ENCODE measurements at places on chromosomes 7 and 10.

DNA sequence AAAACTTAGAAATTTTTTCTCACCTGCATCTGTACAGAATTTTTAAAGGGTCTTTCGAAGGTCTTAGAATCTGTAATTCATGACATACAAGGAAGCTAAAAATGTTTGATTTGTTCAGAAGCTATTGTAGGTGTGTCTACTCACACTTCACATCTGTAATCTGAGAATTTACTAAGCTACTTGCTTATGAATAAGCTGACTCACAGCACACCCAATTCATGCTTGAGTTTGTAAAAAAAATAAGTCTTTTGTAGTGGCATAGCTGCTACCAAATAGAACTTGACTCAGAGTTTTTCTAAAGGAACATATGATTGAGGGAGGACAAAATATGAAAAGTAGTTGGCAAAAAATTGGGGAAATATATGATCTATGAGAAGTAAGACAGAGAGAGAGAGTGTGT is 12.7 kb upstream of the AGR2 start:
- DNase-seq, result no peak

- DNase-seq, result no peak
Observed at GRCh38 chr10:91251430-91252056, 31.1 kb downstream of the PCGF5 start.

DNA sequence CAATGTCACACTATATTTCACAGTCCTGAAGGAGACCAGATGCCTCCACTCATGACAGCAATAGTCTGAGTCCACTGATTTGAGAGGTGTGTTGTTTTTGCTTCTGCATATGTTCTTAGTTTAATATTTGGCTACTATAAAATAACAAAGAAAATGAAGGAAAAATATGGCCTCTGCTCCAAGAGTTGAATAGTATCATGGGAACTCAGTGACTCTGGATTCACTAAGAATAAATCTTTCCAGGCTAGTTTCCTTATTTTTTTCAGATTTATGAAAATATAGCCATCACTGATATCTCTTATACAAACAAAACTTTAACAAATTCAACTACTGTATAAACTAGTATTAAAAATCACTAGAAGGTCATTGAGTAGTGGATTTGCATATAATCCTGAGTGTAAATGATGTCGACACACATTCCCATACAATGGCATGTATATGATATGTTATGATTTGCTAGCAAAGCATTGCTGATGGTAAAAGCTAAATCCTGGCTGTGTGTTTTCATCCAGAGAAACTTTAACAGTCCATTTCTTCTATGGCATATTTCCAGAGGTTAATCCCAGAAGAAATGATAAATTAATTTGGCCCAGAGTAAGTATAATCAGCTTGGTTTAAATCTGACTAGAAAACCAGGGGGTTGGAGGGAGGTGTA is 66.0 kb upstream of the VIPR2 start:
- DNase-seq, result no peak

- no peak for DNase-seq
Observed at GRCh38 chr7:1312136-1313070, 79.7 kb downstream of the UNCX start.

DNA sequence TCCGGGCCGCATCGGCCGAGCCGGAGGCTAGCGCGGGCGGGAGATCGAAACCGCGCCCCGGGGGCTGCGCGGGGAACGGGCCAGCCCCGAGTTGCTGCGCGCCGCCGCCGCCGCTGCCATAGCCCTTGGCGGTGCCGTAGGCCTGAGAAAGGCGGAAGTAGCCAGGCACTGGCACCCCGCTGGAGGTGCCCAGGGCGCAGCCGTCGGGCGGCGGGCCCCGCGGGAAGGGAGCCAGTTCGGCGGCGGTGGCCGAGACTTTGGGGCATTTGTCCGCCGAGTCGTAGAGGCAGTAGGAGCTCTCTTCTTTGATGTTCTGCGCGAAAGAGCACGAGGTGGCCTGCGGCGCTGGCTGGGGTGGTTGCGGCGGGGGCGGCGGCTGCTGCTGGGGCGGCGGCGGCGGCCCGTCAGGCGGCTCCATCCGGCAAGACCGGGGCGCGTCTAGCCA is 587 bp downstream of the HOXA10 start:
- no peak for DNase-seq

- DNase-seq, result no peak
Observed at GRCh38 chr10:118501171-118501570, 94.3 kb downstream of the PRLHR start.

DNA sequence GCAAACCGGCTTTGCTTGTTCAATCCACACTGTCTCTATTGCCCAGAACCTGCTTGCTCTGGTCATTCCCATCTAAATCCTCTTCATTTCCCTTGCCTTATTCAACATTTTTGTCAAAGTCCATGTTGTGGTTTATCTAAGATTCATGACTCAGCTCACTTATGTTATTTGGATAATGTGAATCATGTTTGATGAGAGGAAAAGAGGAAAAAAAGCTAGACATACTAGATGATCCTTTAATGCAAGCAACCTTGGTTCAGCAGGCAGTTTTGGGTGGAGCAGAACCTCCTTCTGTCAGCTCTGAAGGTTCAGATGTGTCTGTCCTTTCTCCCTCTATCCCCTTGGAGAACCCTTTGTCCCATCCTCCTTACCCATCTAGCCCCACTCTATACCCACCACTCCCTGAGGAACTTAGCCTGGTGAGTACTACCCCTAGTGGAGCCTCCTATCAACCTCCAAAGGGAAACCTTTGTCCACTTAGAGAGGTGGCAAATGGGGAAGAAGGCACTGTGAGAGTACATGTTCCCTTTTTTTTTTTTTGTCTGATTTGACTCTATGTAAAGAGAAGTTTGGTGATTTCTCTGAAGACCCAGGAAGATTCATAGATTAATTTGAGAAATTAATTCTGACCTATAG is 2.1 kb upstream of the SAMD9L start:
- no peak for DNase-seq

GRCh38 chr10:102537948-102538347 is 34.2 kb downstream of the SUFU start:
- DNase-seq, result no peak

GRCh38 chr7:114051871-114052331 is 133.1 kb upstream of the PPP1R3A start:
- no peak for DNase-seq

GRCh38 chr7:100555701-100556100 is 16.7 kb downstream of the AGFG2 start:
- no peak for DNase-seq

- DNase-seq, result no peak
Observed at GRCh38 chr7:123271231-123271630, 71.5 kb upstream of the SLC13A1 start.

GRCh38 chr10:98090822-98091221 is 43.6 kb upstream of the R3HCC1L start:
- DNase-seq, result no peak

GRCh38 chr10:16948361-16948760 is 131.1 kb upstream of the RSU1 start:
- peak; percentile 9 for DNase-seq

DNA sequence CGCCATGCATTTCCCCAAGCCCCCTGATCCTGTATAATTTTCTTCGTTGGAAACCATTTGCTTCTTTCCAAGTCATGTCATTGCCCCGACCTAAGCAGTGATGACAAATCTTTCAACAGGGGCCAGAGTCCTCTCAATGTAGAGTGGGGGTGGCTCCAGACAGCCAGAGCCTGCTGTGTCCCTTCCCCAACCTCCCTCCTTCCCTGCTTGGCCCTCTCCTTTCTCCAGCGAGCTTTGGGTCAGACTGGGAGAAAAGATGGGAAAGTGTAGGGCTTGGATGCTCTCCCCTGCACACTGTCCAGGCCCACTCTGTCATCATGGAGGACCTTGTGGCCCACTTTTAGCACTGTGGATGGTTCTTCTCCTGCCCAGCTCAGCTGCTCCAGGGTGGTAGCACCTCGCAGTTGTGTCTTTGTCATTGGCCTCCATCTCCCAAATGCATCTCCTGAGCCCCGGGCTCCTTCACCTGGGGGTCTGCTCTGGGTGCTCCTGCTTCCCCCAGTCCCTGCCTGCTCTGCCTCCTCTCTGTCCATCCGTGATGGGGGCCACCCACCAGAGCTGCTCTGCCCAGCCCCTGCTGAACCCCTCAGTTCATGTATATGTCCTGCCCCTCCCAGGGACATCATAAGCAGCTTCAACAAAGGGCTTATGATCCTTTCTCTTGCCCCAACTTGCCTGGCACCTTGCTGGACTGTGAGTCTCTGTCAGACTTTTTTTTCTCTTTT is 37.5 kb downstream of the BTBD16 start:
- DNase-seq, result no peak

GRCh38 chr7:47456210-47456955 is 125.5 kb downstream of the TNS3 start:
- no peak for DNase-seq

GRCh38 chr7:18194616-18195015 is 167.0 kb upstream of the PRPS1L1 start:
- DNase-seq, result no peak

- no peak for DNase-seq
Observed at GRCh38 chr7:141122736-141123135, 48.9 kb downstream of the TMEM178B start.

Measured in stimulated activated CD8-positive, alpha-beta memory T cell treated with anti-CD3 and anti-CD28 coated beads, Interleukin-4, amount 100 ng/mL, for 24 hours (primary cell).